Spleen (tissue), 13 donors: ENCODE measurements at places on chromosomes 13 and 19. TPM values are rescaled to one million over a fixed set of nuclear protein-coding genes. Genes with fewer than 3 reads are reported as not detected.

GRCh38 chr19:34075661-34076091 lies 96.6 kb upstream of the LSM14A start:
- DNase-seq, result no peak

DNA sequence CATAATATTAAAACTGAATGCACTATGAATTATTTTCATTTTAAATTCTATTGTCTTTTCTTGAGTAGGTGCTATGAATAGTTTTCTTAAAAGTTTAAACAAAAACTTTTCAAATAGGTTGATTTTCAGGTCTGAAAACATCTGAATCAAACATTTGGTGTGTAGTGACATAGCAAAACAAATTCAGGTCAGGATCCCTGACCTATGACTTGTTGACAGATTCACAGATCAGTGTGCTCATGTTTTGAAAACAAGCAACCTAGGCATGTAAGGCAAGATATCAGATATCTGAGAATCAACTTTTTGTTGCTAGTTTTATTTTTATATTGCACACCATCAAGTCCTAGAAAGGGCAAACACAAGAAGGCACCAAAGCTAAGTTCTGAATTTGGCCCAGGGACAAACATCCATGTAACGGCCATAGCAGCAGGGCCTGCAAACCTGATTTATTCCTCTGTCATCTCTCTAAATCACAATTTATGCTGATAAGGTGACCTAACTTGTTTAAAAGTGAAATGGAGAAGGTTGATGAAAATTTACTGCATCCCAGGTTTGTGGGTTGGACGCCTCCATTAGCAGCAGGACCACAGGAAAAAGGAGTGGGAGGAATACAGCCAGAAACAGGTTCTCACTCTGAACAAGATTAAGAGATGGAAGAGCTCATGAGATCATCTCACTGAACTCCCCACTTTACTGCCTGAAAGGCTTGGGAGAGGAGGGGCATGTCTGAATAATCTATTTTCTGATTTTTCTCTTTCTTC lies 337.7 kb downstream of the KCNRG start:
- DNase-seq, result no peak

GRCh38 chr19:48444129-48444935 lies 1.5 kb upstream of the GRWD1 start:
- DNase-seq, result peak; percentile 76

- DNase-seq, result no peak
Observed at GRCh38 chr13:49020940-49021553, 45.3 kb downstream of the FNDC3A start.

DNA sequence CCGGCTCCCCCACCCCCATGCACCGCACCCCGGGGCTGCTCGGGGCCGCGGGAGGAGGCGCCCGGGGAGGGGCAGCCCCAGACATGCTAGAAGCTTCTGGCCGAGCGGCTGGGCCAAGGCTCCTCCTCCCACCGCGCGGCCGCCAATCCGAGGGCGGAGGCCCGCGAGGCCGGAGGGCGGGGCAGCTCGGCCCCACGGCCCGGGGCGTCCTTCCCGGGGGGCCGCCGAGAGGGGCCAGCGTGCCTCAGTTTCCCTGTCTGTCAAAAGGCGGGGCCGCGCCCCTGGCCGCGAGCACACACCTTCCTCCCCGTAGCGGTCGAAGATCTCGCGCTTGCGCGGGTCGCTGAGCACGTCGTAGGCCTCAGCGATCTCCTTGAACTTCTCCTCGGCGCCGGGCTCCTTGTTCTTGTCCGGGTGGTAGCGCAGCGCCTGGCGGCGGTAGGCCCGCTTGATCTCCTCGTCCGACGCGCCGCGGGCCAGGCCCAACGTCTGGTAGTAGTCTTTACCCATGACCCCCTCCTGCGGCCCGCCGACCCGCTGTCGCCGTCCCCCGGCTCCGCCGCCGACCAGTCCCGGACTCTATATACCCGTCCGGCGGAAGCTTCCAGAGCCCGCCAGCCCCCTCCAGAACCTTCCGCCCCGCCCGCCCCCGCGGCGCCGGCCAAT lies at the start of gene DNAJB1:
TSS of gene DNAJB1 (minus strand) at position 558 of the 666 bp plus-strand sequence. CDS start at position 510, 48 bp downstream.
- peak; percentile 96 for DNase-seq

Gene ZNF793
- 2.3 TPM for polyA plus RNA-seq

GRCh38 chr19:12773571-12773970 lies 1.8 kb downstream of the HOOK2 start:
- no peak for DNase-seq

DNA sequence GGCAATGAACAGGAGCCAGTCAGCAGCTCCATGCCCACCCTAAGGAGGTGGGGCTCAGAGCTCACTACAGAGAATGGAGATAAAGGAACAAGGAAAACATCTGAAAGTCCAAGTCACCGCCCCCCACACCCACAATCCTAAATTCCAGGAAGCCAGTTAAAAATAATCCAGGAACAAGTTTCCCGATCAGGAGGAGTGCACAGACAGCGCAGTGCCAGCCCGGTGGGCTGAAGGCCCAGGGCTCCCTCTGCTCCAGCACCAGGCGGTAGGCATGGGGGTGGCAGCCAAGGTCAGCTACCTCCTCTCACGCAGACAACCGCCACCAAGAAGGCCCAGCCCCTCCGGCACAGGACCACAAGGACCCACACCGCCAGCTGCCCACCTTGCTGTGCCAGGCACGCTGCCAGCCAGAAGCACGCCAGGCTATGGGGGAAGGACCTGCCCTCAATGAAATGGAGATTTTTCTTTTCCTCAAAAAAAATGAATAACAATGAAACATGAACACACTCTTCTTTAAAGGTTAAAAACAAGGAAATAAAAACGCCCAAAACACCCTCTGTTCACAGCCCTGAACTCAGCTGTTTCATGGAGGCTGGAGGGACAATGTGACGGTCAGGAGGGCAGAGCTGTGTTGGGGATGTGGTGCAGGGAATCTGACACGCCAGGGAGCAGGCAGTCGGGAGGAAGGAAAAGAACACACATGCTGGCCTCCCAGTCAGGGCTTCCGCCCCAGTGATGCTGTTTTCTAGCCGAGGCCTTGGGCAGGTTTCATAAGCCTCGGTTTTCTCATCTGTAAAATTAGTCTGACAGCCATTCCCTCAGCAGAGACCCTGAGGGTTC lies 11.0 kb downstream of the STK24 start:
- DNase-seq, result peak; percentile 83

DNA sequence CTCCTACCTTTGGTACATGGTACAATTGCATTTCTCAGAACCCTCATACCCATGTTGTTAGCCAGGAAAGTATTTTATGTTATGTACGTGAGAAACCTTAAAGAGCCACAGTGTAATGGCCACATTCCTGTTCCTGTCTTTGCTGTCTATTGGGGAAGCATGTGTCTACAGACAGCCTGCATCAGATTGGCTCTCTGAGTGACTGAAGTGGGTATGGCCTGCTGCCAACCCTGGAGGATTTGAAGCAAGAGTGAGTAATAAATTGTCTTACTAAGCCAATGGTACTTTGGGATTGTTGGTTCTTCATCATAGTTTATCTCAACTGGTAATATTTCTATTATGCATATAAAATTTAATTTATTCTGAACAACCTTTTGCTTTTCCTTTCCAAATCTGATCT lies 574.1 kb downstream of the LMO7 start:
- no peak for DNase-seq

Gene SIGLEC7
- 16.5 TPM for polyA plus RNA-seq

DNA sequence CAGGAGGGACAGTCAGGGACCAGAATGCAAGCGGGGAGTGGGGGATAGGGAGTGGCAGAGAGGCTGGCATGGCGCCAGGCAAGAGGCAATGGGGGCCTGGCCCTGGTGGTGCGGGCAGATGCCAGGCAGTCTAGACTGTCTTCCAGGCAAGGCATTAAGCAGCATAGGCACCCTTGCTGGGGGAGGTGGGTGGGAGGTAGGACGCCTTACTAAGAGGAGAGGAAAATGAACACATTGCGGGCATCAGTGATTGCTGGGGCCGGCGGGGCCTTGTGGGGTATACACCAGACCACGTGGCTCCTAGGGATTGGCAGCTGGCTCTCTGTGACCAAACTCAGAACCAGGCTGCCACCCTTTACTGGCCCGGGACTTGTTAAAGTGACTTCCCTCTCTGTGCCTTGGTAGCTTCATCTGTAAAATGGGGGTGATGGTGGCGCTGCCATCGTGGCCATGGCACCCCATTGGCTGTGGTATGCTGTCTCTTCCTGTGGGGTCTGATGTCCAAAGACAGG lies 46.0 kb downstream of the DNM2 start:
- no peak for DNase-seq

- DNase-seq, result no peak
Observed at GRCh38 chr13:46385946-46386345, 1.1 kb downstream of the RUBCNL start.

- peak; percentile 74 for DNase-seq
Observed at GRCh38 chr19:47280183-47280797, 5.6 kb downstream of the INAFM1 start.

DNA sequence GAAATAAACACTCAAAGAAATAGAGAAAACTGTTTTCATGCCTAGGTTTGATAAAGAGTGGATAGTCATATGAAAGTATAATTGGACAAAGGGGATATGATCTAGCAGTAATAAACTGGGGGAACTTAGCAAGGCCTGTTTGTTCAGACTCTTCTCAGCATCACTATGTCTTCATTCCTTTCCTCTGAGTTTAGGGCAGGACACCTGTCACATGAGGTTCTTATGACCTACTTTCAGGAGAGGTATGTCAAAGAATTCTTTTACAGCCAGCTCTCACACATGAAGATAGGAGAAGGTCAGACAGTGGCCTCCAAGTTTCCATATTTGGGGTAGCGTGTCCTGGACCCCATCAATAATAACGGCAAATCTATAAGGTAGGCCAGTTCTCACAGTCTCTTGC lies 11.4 kb upstream of the RFXAP start:
- no peak for DNase-seq

DNA sequence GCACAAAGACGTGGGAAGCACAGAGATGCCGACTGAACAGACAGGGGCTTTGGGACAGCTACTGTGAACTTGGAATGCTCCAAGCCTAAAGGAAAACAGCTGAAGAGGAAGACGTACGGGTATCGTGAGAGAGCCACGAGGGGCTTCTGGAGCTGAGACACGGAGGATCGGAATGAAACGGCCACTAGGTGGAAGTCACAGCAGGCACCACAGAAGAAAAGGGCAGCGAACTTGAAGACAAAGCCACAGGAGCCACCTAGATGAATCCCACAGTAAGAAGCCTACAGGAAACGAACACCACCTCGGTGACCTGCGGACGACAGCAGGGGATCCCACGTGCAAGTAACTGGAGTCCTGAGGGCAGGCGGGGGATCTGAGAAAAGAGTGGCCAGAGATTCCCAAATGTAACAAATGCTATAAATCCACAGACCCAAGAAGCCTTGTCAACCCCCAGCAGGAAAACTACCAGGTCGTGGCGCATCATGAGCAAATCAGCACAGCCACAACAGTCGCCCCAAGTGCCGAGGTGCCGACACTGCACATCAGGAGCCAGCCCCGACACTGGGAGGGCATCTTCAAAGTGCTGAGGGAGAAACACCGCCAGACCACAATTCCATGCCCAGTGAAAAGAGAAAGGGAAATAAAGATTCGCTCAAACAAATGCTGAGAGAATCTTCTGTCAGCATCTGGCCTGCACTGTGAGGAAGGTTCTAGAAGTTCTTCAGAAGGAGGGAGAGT lies 39.3 kb upstream of the ISYNA1 start:
- peak; percentile 70 for DNase-seq
